NCI-H510A (cell line): ENCODE measurements at places on chromosomes 1 and 21.

GRCh38 chr1:42334240-42335049 lies 590 bp downstream of the FOXJ3 start:
- peak; percentile 27 for DNase-seq

DNA sequence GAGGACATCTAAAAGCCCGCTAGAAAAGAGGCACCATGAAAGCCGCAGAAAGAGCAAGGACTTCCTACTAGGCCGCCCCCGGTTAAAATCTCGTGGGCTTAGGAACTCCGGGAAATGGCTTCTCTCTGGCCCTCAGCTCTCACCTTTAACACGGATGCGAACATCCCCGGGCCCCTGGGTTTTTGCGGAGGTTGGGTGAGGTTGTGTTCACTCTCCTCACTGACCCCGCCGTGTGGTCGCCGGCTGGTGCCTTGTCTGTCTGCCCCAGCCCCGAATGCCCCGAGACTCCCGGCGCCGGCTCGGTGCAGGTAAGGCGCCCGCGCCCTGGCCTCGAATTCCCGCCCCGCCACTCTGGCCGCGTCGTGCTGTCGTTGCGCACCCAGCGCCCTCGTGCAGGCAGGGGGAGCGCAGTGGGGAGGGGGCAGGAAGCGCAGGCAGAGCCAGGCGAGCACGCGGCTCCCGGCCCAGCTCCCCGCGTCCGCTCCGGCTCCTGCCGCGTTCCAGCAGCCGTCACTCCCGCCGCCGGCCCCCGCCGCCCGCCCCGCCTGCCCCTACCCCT lies at the start of gene SHISAL2A:
TSS of gene SHISAL2A (plus strand) at position 437 of the 559 bp plus-strand sequence. CDS start 326 bp downstream, outside the sequence.
- peak; percentile 23 for DNase-seq

- DNase-seq, result no peak
These were observed 74.1 kb upstream of the ACTRT2 start for GRCh38 chr1:2946999-2947690.

- DNase-seq, result peak; percentile 48
These were observed 3.2 kb downstream of the INKA2 start for GRCh38 chr1:111735858-111736544.

DNA sequence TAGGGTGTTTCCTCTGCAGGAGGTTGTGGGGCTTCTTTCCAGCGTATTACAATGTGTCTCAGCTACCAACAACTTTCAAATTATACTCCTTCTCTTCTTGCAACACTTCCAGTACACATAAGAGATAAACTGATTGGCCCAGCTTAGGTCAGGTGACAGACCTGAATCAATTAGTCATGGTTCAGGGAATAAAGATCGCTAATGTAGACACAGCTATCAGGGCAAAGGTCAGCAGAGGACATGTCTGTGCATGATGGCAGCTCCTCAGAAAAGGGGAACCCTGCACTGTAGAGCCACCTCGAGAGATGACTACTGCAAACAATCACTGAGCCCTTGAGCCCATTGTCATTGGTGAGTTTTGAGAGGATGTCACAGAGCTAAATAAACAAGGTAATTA lies 36.8 kb upstream of the PKN2 start:
- peak; percentile 96 for DNase-seq

GRCh38 chr1:184299406-184299790 lies 87.4 kb upstream of the C1orf21 start:
- no peak for DNase-seq

DNA sequence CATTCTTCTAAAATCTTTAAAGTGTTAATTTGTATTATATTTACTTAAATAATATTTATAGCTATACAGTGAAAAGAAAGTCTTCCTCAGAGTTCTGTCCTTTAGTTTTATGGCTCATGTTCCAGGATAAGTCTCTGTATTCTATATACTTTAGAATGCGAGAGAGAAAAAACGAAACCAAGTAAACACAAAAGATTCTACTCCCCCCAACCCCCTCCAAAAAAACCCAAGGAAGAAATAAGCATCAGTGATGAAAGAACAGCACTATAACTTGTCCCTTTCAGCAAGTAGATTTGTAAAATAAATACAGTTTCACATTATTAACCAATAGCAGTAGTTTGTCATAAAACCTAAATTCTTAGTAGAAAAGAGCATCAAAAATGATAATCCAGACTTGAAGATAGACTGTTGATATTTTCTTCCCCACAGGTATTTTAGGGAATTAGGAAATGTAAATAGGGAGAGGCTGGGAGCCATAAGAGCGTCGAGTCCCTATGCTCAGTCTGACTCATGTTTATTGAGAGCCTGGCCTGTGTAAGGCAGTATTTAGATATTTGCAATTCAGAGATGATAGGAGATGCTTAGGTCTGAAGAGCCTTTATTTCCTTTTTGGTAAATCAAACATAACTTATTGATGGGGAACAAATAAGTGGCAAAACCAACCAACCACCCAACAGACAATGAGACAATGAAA lies 35.5 kb downstream of the CDC14A start:
- DNase-seq, result no peak

DNA sequence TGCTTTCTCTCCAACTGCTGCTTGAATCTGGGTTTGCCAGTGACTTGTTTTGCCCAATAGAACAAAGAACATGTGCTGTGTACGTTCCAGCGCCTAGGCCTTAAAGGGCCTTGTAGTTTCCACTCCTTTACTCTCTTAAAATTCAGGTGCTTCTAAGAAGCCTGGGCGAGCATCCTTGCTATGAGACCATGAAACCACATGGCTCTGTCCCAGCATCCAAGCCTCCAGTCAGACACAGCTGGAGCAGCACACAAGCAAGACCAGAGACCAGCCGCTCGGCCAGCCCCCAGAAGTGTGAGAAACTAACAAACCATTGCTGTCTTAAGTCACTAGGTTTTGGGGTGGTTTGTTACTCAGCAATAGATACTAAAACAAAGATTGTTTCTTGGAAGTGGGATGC lies 15.1 kb downstream of the PLEKHO1 start:
- DNase-seq, result no peak

GRCh38 chr1:182817802-182818201 lies 21.3 kb upstream of the DHX9 start:
- DNase-seq, result no peak

GRCh38 chr1:180343921-180344769 lies 114.1 kb downstream of the LHX4 start:
- DNase-seq, result peak; percentile 46

- DNase-seq, result no peak
These were observed 659 bp downstream of the FAF1 start for GRCh38 chr1:50959303-50959912.

GRCh38 chr1:2868571-2869195 lies 67.2 kb upstream of the TTC34 start:
- no peak for DNase-seq

- DNase-seq, result peak; percentile 45
These were observed 57.6 kb downstream of the ABCA4 start for GRCh38 chr1:94063379-94063778.

GRCh38 chr21:45504516-45505415 lies 37.5 kb downstream of the SLC19A1 start:
- DNase-seq, result no peak

DNA sequence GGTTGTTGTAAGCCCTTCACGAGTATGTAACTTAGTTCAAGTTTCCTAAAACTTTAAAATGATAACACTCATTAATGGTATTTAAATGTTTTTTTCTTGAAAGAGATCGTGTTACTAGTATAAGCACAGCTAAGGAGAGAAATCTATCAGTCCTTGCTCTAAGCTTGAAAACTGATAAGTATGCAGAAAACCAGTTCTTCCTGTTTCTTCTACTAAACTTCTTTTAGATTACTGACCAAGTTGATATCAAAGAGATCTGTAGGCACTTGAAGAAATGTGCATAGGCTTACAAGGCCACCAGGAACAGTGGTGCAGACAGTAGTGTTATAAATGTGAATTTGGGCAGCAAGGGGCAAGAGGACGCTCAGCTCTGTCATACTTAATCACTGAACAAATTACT lies 3.9 kb downstream of the EFCAB14 start:
- no peak for DNase-seq

DNA sequence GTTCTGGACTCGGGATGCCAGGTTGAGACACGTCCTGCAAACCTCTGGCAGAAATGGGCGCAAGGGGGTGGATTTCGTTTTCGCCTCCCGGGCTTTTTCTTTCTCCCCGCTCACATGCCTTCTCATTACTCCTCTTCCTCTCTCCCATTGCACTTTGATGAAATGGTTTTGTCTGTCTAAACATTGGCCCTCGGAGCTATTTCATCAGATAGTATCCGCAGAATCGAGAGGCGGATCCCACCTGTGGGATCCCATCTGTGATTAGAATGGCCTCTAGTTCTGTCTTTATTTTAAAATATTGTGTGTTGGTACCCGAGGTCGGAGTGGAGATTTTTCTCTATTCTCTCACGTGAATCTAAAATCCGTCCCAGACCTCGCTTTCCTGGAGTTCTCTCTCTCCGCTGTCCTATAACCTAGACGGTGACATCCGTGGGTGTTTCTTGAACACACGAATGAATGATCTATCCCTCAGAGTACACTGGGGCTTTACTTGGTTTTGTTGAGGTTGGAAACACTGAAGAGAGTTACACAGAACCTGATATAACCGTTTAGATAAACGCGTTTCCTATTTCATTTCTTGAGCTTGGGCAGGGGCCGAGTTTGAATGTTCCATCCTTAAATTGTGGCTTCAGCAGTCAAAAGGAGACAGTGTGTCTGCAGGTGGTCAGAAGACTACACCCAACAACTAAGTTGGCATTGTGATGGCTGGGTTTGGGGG lies 2.0 kb downstream of the EDARADD start:
- no peak for DNase-seq

DNA sequence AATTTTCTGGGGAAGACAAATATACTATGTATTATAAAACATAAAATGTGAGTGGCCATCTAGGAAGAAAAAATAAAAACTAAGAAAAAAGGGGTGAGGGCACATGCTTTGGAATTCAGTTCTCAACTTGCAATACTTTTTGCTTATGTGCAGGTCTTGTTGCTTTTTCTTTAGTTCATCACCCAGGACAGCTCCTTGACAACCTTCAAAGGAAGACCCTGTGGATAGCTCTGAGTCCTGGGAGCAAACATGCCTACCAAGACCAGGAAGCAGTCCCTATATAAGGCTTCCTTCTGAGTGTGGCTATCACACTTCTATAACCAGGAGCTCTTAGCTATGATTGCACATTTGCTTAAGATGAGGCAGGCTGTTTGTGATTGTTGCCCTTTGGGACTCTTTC lies 78.0 kb downstream of the WDR64 start:
- DNase-seq, result no peak

- DNase-seq, result no peak
These were observed 15.3 kb downstream of the CD55 start for GRCh38 chr1:207336559-207337467.

DNA sequence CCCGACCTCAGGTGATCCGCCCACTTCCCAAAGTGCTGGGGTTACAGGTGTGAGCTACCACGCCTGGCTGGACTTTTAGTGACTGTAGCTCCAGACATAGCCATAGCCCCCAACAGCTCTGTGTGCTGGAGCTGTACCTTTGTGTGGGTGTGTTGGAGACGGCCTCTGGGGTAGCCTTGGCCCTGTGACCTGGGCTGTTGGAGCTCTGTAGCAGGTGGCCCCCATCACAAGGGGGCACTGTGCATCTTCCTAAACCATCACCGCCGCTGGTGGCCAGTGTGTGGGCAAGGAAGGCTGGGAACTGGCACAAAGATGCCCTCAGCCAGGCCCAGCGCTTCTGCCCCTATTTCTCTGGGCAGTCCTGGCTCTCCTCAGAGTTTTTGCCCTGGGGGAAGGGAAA lies 38.4 kb upstream of the FOXO6 start:
- peak; percentile 82 for DNase-seq

DNA sequence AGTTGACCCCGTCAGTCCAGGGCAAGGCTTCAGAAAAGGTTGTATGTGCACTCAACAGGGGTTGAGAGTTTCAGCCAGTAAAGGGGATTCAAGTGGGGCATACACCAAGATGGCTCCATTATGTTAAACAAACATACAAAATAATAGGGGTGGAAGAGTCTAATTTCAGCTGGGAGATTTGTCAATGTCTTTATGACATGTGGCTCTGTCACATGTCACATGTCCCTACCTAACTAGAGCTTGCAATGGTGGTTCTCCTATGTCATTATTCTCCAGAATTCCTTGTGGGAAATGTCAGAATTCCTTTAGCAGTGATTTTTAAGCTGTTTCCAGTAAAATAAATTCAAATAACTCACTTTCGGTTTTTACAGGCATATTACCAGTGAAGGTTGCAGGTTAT lies 392.0 kb upstream of the ADGRL4 start:
- no peak for DNase-seq
